ENCODE measurements at places on chromosomes 16 and 17. TPM values are rescaled to one million over a fixed set of nuclear protein-coding genes. Genes with fewer than 3 reads are reported as not detected.

Gene ZNF319
- 3.9 TPM for total RNA-seq

Gene SDK2
- total RNA-seq: not detected

GRCh38 chr17:9537177-9537776 lies 38.3 kb downstream of the STX8 start:
- no peak for DNase-seq

- no peak for DNase-seq
Observed at GRCh38 chr17:67438667-67439066, 61.6 kb downstream of the PITPNC1 start.

- DNase-seq: no peak
Observed at GRCh38 chr16:51949282-51949681, 597.7 kb downstream of the TOX3 start.

- peak; percentile 71 for DNase-seq
Observed at GRCh38 chr17:37358098-37358829, 17.5 kb upstream of the C17orf78 start.

DNA sequence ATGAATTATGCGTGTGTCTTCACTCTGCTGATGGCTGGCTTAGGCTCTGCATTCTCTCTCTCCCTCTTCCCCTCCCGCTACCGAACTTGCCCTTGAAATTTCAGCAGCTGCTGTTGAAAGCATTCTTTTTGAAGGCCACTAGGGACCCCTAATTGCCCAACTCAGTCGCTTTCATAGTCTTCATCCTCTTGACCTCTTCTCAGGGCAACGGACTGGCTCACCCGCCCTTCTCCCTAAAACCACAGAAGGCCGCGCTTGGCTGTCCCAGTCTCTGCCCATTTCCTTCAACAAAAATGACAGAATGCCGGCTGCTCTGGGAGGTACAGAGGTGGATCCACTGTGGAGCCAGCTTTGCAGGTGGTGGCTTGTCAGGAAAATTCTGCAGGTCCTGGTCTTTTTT lies 21.0 kb upstream of the FMNL1 start:
- DNase-seq: peak; percentile 86

GRCh38 chr17:71921796-71922195 lies 199.0 kb upstream of the SOX9 start:
- peak; percentile 18 for DNase-seq

- DNase-seq: no peak
Observed at GRCh38 chr16:85657996-85658395, 30.8 kb downstream of the GINS2 start.

DNA sequence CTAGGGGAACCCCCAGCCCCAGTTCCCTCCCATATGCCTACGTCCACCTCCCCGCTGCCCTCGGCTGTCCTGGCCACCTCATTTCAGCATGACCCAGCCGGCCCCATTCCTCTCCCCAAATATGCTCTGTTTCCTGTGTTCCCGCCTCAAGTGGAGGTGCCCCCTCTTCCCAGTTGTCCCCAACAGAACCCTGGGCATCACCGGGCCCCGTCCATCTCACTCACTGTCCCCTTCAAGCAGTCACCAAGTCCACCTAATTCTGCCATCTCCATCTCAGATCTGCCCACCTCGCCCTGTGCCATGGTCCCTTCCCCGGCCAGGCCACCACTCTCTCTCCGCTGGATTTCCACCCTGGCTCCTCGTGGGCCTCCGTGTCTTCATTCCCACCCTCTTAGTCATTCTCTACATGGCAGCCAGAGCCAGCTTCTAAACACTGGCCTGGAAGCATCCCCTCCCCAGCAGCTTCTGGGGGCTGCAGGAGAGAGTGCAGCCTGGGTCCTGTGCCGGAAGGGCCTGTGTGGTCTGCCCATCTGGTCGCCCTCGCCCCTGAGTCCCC lies 12.8 kb downstream of the CDK3 start:
- no peak for DNase-seq
